Liver (tissue), 10 donors: ENCODE measurements at places on chromosomes 7 and 10.

DNA sequence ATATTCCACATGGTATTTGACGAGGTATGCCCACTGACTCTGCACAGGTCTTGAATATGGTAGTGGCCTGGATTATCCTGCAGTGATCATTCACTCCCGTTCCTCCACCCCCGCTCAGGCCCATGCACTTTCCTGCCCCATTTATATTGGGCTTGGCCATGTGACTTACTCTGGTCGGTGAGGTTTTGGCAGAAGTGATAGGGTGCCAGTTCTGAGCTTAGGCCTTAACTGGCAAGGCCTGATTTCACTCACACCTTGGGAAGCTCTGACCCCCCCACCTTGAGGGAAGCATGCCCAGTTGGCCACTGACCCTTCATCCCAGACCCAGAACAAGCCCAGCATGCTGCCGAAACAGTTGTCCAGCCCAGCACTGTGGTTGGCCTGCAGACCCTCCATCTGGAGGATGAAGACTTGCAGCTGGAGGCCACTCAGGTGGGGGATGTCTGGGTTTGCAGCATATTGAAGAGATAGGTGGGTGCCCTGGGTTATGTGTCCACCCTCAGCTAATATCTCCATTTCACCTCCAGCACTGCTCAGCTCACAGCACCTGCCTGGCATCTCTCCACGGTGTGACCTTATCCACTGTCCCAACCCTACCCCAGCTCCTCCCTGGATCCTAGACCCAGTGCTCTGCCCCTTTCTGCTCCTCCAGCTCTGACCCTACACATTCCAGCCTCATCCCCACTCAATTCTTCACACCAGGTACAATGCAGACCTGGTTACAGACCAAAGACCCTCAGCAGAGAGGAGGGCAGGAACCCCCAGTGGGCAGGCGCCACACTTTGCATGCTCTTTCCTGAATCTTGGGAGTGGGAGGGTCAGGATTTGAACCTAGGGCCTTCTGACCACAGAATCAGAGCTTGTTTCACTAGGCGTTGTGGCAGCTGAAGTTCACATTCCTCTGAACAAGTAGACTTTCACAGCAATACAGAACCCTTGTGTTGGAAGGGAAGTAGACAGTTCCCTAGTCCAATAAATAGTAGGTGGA, 138.1 kb upstream of the CHST15 start:
- H3K36me3 ChIP-seq = no peaks in the 10 kb centered on the region
- H3K27me3 ChIP-seq = no peaks in the 10 kb centered on the region
- no peak overlapping the region for H3K4me3 ChIP-seq
- no peaks in the 10 kb centered on the region for H3K4me1 ChIP-seq
- no peak overlapping the region for H3K27ac ChIP-seq

DNA sequence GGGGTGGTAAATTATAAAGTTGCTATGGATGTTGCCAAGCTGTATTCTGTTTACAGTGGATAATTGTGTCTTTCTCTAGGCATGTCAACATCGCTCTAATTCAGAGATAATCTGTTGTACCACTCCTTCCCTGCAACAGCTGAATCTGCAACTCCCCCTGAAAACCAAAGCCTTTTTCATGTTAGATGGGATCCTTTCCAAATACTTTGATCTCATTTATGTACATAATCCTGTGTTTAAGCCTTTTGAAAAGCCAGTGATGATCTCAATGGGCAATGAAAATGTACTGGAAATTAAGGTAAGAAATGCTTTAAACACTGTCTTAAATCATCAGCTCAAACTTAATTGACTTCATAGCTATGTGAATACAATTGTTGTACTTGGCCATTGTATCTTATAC, 91.0 kb downstream of the MET start:
- H3K36me3 ChIP-seq = no peaks in the 10 kb centered on the region
- no peak overlapping the region for H3K27ac ChIP-seq
- DNase-seq = no peak
- no peaks in the 10 kb centered on the region for H3K27me3 ChIP-seq

DNA sequence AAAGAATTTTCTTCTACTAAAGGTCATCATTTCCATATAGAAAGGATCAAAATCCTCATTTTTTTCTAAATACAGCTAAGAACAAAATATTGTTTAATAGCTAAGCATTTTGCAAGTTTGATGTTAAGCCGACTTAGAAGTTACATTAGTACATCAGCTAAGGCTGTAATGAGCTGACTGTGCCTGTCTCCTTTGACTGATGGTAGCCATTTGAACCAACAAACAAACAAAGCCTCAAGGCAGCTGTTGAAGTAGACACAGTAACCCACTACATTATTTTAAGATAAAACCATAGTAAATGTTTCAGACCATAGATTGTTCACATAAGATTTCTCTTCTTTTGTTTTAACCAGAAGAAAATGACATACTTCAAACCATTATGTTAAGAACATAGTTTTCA, 210.9 kb upstream of the VSTM2A start:
- H3K4me3 ChIP-seq = no peak overlapping the region
- no peaks in the 10 kb centered on the region for H3K4me1 ChIP-seq
- H3K27me3 ChIP-seq = no peaks in the 10 kb centered on the region
- H3K36me3 ChIP-seq = no peaks in the 10 kb centered on the region
- H3K27ac ChIP-seq = no peak overlapping the region

DNA sequence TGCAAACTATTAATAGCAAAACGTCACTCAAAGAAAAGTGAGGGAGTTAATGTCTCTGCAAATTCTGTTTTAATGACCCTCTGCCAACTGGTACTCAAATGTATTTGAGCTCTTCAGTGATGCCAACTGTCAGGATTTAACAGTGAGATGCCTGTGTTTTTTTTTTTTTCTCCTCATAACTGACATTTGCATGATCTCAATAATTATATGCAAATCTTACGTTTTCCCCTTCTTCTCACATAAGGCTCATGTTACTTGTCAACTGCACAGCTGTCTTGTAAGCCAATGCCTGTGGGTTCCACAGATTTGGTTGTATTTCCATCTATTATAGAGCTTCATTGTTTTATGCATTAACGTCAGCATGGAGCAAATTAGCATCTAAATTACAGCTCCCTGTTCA, 38.2 kb downstream of the PPP1R3A start:
- no peak overlapping the region for H3K27ac ChIP-seq
- no peaks in the 10 kb centered on the region for H3K27me3 ChIP-seq
- no peak overlapping the region for H3K4me3 ChIP-seq
- no peak for DNase-seq
- no peaks in the 10 kb centered on the region for H3K4me1 ChIP-seq

GRCh38 chr7:32257621-32258020, 187.4 kb upstream of the PDE1C start:
- no peaks in the 10 kb centered on the region for H3K36me3 ChIP-seq
- no peak for DNase-seq
- H3K27ac ChIP-seq = no peak overlapping the region
- no peaks in the 10 kb centered on the region for H3K4me1 ChIP-seq

DNA sequence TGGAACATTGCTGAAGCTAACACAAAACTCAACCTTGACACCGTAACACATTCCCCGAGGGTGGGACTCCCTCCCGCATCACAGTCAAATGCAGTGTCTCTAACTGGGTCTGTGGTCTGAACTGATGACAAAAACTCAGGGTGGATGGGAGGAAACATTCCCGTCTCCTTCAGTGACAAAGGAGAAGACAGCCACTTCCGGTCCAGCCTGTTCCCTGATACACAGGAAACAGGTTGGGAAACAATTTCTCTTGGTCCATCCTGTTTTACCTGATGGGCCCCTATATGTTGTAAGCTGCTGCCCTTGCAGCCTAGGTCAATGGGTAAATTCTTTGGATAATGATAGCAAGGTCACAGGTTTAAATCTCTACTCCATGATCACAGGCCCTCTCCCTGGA, 20.4 kb downstream of the SLC13A4 start:
- H3K27me3 ChIP-seq = no peaks in the 10 kb centered on the region
- no peaks in the 10 kb centered on the region for H3K4me1 ChIP-seq

- H3K4me1 ChIP-seq = no peaks in the 10 kb centered on the region
- H3K36me3 ChIP-seq = no peaks in the 10 kb centered on the region
- no peaks in the 10 kb centered on the region for H3K27me3 ChIP-seq
- H3K27ac ChIP-seq = no peak overlapping the region
- no peak overlapping the region for H3K4me3 ChIP-seq
Measured at GRCh38 chr10:43110338-43111071, 27.7 kb upstream of the CSGALNACT2 start.

DNA sequence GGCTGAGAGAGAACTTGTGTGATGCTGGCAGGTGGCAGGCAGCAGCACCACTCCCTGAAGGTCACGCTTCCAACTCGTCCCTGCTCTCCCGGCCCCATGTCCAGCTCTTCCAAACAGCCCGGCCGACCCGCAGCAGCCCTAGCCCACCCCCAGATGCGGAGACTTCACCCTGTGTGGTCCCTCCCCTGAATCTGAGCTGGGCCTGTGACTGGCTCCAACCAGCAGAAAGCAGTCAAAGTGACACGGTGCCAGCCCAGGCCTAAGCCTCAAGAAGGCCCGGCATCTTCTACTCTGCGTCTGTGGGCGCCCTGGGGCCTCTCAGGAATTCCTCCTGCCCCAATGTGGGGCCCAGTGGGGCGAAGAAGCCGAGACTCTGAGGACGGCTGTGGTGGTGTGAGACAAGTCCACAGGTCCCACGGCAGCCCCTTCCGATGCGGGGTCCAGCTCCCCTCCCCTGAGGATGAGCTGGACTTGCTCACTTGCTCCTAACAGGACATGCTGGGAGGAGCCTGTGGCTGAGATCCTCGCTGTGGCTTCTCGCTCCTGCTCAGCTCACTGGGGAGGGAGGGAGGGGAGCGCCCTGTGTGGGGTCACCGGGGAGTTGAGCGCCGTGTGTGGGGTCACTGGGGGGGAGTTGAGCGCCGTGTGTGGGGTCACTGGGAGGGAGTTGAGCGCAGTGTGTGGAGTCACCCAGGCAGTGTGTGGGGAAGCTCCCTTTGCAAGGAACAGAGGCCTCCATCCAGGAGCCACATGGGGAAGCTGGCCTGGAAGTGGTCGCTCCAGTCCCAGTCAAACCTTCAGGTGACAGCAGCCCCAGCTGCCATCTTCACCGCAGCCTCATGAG, 9.5 kb downstream of the STK32C start:
- H3K27ac ChIP-seq = no peak overlapping the region
- no peak for DNase-seq
- no peaks in the 10 kb centered on the region for H3K27me3 ChIP-seq
- H3K4me1 ChIP-seq = no peaks in the 10 kb centered on the region
- H3K36me3 ChIP-seq = no peaks in the 10 kb centered on the region

DNA sequence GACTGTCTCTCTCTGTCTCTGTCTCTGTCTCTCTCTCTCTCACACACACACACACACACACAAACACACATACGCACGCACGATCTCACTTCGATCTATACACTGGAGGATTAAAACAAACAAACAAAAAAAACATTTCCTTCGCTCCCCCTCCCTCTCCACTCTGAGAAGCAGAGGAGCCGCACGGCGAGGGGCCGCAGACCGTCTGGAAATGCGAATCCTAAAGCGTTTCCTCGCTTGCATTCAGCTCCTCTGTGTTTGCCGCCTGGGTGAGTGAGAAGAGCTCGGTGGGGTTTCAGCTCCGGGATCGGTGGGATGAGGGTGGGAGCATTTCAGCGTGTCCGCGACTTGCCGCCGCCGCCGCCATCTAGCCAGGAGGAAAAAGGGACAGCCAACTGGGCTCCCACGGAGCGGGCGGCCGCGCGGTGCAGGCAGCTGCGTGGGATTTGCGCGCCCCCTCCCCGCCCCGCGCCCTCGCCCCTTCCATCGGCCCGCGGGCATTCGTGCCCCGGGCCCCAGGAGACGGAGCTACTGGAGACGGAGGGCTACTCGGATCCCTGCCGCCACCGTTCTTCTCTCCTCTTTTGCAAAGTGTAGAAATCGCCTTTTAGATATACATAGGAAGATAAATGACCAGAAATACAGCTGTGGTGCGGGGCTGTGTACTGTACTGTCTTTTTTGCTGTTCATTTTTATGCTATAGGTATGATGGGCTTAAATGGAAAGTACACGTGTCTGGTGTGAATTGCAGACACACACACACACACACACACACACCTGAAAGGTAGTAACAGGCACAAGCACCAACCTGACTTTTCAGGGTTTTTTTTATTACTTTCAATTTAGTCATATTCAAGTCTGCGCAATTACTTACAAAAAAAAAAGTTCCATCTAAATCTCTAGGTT, 581 bp downstream of the PTPRZ1 start:
- no peaks in the 10 kb centered on the region for H3K27me3 ChIP-seq
- no peak overlapping the region for H3K27ac ChIP-seq
- peaks cover 2% of the 10 kb centered on the region for H3K4me1 ChIP-seq
- peak overlapping the region; percentile 64 for H3K4me3 ChIP-seq

DNA sequence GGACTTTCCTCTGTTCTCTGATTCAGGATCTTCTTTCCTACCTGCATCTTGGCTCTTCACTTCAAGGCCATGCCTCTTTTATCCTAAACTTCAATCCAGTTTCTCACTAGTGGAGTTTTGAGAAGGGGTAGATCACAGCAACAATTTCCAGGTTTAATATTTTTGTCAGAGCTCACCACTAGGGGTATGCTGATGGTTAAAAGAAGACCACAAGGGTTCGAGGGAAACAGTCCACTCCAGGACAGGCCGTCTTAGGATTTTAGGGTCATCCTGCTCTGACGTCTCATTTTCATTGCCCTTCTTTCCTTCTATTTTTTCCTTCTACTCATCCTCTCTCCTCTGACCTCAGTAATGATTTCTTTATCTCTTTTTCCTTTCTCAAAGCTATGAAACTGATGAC, 11.3 kb downstream of the STAG3 start:
- no peaks in the 10 kb centered on the region for H3K27me3 ChIP-seq
- no peak overlapping the region for H3K4me3 ChIP-seq
- H3K36me3 ChIP-seq = no peaks in the 10 kb centered on the region
- no peaks in the 10 kb centered on the region for H3K4me1 ChIP-seq
- no peak for DNase-seq

DNA sequence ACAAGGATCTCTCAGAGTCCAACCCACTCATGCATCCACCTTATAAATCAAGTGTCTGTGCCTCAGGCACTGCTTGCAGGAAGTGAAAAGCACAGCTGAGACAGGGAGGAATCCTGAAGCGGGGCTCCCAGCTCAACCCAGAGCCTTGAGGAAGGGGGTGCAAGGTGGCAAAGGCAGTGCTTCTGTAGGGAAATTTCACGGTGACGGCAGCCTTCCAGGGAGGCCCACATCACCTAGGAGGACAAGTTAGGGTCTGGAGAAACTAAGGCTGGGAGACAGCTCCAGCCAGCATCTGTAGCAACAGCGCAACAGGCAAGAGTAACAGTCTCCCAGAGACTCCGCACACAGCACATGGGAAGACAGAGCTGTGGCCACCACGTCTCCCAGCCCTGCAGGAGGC, 2.7 kb downstream of the AOC1 start:
- no peaks in the 10 kb centered on the region for H3K4me1 ChIP-seq
- H3K4me3 ChIP-seq = no peak overlapping the region
- H3K27ac ChIP-seq = no peak overlapping the region
